OCI-LY7 (cell line): ENCODE measurements at places on chromosomes 6 and 20.
A peak's percentile ranks its signal among the peaks of the same experiment; 100 is the strongest.

GRCh38 chr20:5113615-5113986 is 6.2 kb downstream of the PCNA start:
- no peak for DNase-seq

- DNase-seq, result no peak
These were observed 370.3 kb downstream of the RFPL4B start for GRCh38 chr6:112717401-112717800.

DNA sequence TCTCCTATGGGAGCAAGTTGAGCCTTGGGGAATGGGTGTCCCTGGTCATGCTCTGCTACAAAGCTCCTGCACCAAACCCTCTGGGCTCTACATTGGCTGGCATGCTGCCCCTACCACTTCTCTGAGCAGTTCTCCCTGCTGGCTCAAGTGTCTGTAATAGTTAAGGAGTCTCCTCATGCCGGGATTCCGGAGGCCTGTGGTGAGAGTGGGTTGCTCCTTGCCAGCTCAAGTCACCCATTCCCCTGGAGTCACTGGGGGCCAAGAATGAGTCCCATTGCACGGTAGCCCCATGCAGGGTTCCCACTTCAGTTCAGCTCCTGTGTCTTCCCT is 173.9 kb downstream of the PRDM13 start:
- DNase-seq, result no peak

DNA sequence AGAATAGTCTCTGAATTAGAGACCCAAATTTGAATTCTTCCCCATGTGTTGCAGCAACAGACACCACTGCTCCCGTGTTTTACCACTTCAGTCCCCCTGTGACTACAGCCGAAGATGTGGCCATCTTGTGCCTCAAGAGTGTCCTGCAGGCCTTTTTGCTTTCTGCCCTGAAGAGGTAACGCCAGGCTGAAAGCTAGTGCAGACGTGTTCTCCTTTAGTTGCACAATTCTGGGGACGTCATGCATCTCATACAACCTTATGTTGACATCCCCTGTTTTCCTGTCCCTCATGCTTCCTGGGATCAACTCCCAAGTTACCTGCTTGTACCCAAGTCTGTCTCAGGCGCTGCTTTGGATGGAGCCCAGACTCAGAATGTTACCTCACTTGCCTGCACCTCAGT is 69.1 kb upstream of the SLC22A23 start:
- DNase-seq, result no peak

DNA sequence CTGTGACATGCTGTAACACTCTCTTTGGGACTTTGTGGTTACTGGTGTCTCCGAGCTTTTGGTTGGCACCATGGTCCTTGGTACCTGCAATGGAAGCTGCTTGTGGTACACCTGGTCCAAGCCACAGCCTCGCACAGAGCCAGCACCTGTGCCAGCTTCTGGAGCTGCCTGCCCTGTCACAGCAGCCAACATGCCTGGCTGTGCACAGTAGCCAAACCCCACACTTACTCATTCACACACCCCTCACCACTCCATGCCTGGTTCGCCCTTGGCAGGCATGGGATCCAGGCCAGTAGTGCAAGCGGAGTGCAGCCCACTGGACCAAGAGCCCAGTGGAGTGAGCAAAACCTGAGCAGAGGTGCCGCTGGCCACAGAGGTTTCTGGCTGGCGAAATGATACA is 459.9 kb downstream of the TBC1D32 start:
- no peak for DNase-seq

DNA sequence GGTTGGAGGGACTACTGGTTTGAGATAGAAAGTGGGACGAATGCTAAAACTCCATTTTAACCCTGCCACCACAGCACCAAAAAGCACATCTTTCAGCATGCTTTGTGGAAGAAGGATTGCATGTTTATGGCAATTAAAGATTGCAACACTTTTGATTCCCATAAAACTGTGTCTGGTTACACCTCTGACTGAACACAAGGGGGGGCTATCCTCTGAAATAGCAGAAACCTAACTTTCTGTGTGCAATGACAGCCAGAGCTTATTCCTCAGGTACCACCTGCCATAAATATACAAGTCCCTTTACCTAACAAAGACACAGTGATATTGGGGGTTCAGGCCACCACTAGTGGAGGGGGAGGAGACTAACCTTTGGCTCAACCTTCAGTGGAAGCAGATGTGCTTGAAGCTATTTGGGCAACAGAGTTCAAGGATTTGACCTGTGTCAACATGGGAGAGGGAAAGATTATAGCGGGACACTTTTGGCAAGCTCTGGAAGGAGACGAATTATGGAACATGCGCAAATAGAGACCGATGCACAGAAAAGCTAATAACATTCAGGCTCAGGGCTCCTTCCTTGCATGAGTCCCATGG is 9.6 kb upstream of the PLG start:
- peak; percentile 20 for DNase-seq

- no peak for DNase-seq
These were observed at the start of gene SLC22A3 for GRCh38 chr6:160348223-160349019. Gene SLC22A3 (plus strand): TSS chr6:160348378. CDS start chr6:160348420, 42 bp downstream.

- no peak for DNase-seq
These were observed 245.9 kb downstream of the EYS start for GRCh38 chr6:65461121-65461520.

GRCh38 chr6:138113588-138114210 is 6.5 kb upstream of the PERP start:
- DNase-seq, result no peak

DNA sequence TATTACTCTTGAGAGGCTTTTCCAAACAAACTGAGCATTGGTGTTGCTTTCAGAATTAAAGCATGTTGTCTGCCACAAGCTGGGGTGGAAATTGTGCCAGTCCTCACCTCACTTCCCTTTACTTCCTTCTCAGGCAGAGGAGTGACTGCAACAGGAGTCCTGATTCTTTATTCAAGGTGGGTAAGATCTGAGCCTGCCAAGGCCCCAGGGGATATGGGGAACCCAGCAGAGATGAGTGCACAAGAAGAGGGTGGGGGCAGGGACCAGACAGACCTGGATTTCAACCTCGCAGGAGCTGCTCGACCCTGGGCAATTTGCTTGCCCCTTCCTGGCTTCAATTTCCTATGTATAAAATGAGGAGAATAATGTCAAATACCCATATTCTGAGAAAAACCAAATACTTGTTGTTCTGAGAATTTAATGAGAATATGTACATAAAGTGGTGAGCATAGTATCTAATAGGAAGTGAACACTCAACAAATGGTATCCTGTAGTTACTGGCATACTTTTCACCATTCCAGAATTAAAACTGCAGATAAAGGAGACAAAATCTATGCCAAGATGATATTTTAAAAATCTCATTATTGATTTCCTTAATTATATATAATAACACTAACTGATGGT is 17.8 kb downstream of the MAN1A1 start:
- no peak for DNase-seq

GRCh38 chr6:27251112-27251605 is 3.7 kb downstream of the PRSS16 start:
- peak; percentile 85 for DNase-seq

DNA sequence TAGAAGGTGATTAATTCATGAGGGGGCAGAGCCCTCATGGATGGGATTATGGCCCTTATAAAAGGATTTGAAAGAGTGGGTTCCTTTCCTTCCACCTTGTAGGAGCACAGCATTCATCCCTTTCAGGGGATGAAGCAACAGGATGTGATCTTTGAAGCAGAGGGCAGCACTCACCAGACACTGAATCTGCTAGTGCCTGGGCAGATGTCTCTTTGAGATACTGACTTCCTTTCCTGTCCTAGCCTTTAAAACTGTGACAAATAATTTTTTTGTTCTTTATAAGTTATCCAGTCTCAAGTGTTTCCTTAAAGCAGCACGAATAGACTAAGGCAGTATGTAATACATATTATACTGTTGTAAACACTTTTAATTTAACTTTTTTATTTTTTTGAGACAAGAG is 538.6 kb upstream of the RNF217 start:
- no peak for DNase-seq

DNA sequence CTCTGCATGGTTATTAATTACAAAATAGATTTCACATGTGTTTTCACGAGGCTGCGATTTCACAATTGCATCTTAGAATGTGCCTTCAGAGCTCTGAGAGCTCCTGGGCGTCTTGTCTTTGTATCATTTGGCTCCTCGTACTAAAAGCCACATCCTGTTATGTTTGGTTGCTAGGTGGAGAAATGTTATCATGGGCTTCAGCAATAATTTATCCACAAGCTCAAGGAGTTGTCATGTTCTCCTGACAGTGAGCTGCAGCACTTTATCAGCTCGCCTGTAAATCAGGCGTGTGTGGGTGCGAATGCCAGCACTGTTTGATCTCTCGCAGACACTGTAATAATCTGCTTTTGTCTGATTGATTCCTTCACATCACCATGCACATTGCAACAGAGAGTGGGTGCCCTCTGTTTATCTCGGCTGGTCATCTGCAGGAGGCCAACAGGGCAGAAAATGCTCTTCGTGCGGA is 218.6 kb upstream of the ZFP64 start:
- DNase-seq, result no peak

- no peak for DNase-seq
These were observed 15.3 kb upstream of the SULF2 start for GRCh38 chr20:47800623-47801022.

DNA sequence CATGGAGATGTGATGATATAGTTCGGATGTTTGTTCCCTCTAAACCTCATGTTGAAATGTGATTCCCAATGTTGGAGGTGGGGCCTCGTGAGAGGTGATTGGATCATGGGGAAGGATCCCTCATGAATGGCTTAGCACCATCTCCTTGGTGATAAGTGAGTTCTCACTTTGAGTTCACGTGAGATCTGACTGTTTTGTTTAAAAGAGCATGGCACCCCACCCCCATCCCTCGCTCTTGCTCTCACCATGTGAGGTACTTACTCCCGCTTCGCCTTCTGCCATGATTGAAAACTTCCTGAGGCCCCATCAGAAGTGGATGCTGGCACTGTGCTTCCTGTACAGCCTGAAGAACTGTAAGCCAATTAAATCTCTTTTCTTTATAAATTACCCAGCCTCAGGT is 10.9 kb downstream of the SLC32A1 start:
- no peak for DNase-seq

GRCh38 chr20:33822991-33823390 is 11.8 kb downstream of the CHMP4B start:
- DNase-seq, result no peak

- DNase-seq, result no peak
These were observed 39.6 kb upstream of the SHLD1 start for GRCh38 chr20:5710551-5710950.

DNA sequence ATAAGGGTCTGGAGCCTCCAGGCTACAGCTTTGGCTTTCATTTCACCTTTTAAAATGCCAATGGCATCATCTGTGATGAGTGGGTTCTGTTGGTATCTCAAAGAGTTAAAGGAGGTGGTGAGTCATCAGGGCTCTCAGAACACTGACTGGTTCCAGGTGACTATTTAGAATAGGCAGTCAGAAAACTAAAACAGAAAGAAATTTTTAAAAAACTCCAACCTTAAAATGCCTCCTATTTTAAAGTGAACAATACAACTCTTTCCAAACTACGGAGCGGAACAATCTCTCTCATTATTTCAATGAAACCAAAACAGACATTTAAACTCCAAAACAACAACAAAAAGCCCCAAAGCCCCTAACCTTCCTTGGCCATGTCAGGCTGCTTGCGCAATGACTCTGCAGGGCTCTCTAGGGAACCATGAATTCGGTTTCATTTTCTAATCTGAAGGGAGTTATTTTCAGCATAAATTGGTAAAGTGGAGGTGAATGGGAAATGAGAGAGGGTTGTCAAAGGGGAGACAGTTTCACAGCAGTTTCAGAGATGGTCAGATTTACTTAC is 194.9 kb downstream of the KIF6 start:
- DNase-seq, result no peak

GRCh38 chr20:37808233-37809070 is 94.5 kb upstream of the VSTM2L start:
- DNase-seq, result no peak

DNA sequence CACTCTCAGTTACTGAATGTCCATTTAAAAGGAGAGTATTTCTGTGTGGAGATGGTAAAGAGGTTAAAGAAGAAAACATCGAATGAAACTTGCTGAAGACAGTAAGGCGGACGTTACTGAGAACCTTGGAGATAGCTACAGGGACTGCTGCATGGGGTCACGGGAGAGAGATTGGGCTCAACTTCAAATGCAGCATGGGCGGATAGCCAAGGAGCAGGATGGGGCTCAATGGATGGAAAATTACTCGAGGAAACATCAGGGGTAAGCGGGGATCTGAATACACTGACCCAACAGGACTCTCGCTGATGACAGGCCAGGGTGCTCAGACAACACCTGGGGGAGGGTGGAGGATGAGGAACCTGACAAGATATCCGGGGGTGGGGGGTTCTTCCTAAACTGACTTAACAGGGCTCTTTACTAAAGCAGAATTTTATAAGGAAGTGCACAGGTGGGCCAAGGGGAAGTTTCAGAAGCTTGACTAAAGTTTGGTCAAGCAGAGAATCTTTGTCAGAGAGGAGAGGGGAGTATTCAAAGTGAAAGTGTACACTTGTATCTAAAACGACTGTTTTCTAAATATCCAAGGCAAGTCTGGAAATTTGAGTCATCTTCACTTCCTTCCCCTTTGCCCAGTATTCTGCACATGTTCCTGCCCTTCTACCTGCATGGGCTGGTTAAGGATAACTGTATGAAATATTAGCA is 22.8 kb downstream of the ECT2L start:
- DNase-seq, result peak; percentile 69

DNA sequence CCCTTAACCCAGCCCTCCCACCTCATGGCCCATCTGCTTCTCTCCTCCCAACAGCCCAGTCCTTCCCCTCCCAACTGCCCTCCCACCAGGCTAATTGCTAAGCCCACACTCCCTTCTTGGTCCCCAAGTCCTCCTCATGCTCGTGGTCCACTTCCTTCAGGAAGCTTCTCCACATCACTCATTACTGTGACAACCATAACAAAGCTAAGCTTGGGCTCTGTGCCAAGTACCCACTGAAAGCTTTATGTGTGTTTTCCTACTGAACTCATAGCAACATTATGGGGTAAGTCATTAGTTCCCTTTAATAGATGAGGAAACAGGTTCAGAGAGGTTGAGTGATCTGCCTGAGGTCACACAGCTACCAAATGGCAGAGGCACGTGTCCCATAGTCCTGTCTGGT is 16.2 kb downstream of the FRS3 start:
- no peak for DNase-seq
